ENCODE measurements at places on chromosomes 16 and 17.

DNA sequence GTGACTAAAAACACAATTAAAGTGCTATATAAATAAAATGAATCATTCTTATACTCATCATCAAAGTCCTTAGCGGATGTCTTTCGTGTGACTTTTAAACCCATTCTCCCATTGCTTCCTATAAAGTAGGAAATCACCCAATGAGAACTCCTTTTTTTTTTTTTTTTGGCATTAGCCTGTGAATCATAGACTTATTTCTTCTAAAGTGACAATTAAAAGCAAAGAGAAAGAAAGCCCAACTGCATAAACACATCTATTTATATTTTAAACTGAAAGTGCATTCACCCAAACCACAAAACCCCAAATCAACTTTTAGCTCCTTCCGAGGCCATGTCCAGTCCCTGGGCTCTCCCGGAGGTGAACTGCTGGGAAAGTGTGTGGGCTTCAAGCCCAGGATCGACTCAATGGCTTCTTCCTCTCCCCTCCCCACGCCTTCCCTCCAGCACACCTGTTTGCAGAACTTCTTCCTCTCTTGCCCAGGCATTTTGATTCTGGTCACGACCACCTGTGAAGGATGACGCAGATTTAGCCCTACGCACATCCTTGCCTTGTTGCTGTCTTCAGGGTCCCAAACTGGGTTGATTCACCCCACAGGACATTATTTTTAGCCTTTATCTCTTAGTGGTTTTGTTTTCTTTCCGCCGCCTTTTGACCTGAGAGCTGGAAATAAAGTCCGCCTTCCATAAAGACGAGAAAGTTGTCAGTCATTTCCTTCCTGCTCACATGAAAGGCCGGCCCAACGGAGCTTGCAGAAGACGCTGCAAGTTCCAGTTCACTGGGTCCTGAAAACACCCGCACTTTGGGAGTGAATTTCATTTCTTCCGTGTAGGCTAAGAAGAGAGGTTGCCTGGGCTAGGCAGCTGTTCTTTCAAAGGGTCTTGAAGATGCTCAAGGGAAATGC is 166.8 kb downstream of the MAP2K6 start:
- DNase-seq: no peak

DNA sequence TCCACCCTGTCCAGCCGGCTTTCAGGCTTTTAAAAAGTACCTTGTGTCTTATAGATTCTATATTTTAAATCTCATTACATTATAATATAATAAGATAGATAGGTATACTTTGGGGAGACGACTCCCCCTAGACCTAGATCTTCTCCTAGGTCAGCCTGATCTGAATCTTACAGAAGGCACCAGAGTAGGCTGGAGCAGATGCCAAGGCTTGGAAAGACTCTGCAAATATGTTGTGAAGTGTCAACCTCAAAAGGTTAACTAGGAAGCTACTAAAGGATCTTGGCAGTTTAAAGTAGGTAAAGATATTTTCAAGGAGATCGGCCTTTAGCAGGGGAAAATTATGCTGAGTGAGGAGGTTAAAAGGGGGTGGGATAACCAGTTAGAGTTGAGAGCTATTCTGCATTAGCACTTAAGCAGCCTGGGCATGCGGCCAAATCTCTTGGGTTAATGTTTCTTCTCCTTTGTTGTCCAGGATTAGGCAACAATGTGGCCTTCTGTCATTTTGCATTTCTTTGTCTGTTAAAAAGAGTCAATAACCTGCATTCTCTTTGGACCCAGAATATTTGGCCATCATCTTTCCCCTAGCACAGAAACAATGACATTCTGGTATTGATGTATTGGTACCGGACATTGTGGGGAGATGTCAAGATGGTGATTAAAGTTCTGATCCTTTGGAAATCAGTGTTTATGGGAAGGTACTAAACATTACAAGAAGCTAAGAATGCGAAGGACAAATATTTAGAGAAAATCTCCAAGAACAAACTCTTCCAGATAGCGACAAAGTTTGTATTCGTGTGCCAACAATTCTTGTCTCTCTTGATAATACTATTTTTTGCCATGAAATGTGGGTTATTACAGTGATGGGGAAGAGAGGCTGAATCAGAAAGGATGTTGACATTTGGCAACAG is 51.2 kb upstream of the DHX40 start:
- peak; percentile 18 for DNase-seq

- peak; percentile 82 for DNase-seq
Measured at GRCh38 chr16:2752850-2753732, 653 bp downstream of the SRRM2 start.

- DNase-seq: no peak
Measured at GRCh38 chr16:74778646-74779045, 4.0 kb upstream of the FA2H start.

DNA sequence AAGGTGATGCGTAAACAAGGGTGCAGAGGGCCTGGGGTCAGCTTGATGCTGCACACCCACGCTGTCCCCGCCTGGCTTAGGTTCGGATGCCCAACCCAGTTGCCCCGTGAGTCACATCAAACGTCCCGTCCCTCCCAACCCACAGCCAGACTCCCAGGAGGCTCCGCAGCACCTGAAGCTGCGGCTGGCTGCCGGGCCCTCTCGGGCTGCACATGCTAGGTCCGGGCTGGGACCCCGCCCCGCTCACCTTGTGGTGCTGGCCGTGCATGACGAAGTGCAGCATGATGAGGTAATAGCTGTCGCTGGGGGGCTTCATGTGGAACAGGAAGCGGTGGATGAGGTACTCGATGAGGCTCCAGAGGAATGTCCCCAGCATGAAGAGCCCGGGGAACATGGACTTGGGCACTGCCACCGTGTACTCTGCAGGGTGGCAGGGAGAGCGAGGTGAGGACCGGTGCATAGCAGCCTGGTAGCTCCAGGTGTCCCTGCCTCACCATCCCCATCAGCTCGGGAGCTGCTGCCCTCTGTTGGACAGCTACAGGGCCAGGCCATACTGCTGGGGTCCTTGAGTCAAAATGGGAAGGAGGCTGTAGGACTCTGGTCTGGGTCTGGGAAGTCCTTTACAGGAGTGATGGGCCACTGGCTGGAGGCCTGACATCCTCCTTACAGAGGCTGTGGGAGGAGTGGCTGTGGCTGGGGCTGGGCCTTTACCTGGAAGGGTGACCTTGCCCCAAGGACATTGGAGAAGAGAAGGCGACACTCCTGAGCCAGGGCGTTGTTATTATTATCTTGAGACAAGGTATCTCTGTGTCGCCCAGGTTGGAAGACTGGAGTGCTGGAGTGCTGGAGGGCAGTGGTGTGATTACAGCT is 18.3 kb upstream of the MLKL start:
- no peak for DNase-seq
